ENCODE measurements at places on chromosomes 7 and 10.

DNA sequence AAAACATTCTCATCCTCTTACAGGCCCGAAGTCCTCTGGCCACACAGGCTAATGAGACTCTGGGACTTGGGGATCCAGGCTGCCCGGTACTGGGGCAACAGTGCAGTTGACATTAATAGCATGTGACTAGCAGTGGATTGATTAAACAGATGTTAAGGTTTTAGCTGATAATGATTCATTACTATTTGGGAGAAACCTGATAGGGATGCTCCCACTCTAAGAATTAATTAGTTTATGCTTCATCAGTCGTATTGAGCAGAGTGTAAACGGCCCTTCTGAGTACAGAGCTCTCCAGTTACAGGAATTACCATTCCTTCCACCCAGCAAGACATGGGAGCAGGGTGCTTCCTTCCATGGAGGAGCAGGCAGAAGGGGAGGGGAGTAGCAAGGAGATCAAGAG is 82.7 kb downstream of the RPS24 start:
- no peak for DNase-seq

DNA sequence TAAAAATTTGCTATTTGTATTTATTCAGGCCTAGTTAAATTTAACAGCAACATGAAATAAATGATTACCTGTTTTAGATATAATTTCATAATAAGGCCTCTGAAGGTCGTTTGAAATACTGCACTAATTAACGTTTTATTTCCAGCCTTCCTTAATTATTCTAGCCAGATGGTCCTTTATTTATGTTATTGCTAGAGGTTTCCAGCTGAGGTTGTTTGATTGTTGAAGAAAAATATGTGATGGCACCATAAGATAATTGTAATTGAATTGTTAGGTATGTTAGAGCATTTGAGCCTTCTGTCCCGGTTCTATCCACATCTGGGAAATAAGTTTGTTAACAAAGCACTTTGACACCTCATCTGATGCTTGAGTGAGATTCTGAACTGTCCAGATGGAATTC is 556.1 kb downstream of the ATRNL1 start:
- DNase-seq: no peak

- no peak for DNase-seq
These were observed 3.5 kb downstream of the LDB1 start for GRCh38 chr10:102116656-102117055.

DNA sequence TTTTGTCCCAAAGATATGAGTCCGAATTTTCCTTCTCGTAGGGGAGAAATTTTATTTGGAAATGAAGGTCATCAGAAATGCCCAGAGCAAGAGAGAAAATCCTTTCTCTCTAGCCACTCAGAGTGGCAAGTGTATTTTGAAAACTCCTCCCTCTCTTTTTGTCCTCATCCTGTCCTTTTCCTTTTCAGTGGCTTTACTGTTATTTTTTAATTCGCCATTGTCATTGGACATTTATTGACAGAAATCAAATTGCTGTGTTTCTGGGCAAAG is 39.6 kb downstream of the TET1 start:
- no peak for DNase-seq

- no peak for DNase-seq
These were observed 38.9 kb downstream of the CCAR1 start for GRCh38 chr10:68759967-68760366.

DNA sequence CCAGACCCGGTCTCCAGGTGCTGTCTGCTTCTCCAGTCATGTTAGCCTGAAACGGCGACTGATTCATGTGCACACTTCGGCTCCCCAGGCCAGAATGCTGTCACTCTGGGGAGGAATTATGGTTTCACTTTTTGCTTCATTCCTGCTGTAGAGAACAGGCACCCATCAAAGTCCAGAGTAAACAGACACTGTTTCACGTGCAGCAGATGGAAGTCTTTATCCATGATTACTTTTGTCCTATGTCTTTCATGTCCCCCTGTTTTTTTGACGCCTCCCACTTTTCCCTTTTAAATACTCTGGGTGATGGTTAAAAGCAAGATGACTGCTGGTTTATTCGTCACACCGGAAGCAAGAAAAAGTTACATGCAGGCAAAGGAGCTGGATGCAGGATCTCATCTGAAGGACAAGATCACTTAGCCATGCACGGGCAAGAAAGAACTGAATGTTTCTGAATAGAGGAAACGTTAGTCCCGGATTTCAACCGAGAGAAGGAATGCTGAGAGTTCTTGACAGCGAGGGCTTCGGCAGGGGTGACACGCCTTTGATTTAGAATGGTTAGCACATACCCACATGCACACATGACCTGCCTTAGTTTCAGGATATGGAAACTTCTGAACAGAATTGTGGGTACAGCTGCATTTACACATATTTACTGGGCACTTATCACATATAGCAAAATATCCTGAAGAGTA is 250.0 kb upstream of the KLF6 start:
- DNase-seq: no peak

- no peak for DNase-seq
These were observed 5.1 kb downstream of the TBL2 start for GRCh38 chr7:73573276-73573675.

GRCh38 chr7:47478017-47478344 is 103.9 kb downstream of the TNS3 start:
- no peak for DNase-seq

DNA sequence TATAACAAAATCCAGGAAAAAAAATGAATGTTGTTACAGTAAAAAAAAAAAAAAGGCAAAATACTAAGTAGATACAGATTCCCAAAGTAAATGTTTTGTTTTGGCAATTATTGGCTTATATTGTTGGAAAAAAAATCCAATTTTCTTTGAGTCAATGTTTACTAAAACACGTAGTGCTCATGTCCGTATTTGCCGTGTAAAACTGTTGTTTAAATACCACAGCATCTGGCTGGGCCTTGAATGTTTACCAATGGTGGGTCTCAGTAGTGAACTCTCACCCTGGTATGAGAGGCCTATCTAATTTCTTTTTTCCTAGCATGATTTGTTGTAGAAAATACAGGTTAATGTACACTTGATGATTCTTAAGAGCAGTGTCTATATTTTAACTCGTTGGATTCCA is 41.4 kb upstream of the SLC26A5 start:
- no peak for DNase-seq

DNA sequence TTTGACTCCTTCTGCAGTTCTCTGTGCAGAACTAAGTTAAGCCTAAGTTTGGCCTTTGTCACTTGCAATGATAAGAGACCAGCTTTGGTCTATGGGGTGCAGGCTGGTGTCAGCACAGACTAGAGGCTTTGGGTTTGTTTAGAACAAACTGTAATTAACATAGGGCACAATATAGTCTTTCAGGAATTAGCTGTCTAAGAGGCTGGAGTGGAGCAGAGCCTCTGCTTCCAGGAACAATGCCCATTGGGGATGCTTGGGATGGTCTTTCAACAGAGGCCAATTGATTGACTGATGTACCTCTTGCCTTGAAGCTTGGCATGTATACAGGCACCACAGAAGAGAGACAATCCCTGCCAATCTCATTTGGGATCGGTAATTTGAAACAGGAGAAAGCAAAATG is 4.7 kb downstream of the SUFU start:
- DNase-seq: no peak

- no peak for DNase-seq
These were observed 48.7 kb upstream of the PTPRZ1 start for GRCh38 chr7:121824276-121824675.

DNA sequence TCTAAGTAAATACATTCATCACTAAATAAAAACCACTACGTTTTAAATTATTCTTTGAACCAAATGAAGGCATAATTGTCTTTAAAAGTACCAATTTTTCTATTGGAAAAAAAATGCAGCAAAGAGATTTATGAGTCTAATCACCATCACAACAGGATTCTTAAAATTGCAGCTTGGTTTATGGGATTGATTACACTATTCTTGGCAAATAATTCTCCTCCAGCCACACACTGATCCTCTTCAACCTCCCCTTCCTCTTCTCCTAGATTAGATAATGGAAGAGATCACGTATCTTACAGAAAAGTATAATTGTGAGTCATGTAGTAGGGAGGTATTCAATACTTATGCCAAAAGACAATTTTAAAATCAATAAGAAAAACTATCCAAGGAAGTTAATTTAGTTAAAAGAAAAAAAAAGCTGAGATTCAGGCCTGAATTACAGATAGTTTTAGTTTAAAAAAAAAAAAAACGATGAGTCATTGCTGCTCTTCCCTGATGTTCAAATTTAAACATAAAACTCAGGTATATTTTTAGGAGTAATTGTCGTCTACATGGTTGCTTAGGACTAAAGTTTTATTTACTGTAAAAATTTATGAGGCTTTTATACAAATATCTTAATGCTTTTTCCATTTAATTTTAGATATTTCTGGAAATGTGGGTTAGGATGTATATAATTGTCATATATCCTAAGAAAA is 133.7 kb upstream of the CDK1 start:
- no peak for DNase-seq

DNA sequence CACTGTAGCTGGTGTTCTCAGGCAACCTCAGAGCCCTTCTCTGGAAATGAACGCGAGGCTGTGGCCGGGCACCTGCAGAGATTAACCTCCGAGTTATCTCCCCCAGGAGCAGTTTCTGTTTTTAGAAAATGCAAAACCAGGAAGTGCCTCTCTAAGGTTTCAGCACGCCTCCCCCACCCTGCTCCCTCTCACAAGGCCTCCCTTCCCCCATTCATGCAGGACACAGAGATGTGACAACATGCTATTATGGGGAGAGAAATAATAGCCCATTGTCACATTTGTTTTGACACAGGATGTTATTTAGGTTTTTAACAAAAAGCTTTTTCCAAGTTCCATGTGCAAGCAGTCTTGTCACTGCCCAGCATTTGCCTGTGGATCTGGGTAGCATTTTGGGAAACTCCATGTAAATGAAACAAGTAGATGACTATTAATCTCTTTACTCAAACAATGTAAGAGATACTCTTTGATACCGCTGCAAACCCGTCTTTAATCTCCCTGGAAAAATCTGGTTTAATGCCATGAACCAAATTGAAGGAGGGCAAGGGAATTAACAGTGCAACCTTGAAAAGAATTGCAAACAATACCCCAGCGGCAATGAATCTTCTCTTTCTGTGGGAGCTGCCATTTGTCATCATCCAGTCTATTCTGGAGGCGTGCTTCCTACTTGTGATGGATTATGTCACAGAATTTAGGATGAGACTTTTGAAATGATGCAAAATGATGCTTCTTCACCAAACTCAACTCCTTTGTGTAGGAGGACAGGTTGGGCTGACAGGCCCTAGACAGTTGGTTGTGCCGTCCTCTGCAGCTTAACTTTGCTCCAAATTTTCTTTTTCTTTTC is 86.5 kb upstream of the NMT2 start:
- no peak for DNase-seq

Measured in suprapubic skin (tissue), 4 donors.